ENCODE measurements at places on chromosomes 2 and 18.

DNA sequence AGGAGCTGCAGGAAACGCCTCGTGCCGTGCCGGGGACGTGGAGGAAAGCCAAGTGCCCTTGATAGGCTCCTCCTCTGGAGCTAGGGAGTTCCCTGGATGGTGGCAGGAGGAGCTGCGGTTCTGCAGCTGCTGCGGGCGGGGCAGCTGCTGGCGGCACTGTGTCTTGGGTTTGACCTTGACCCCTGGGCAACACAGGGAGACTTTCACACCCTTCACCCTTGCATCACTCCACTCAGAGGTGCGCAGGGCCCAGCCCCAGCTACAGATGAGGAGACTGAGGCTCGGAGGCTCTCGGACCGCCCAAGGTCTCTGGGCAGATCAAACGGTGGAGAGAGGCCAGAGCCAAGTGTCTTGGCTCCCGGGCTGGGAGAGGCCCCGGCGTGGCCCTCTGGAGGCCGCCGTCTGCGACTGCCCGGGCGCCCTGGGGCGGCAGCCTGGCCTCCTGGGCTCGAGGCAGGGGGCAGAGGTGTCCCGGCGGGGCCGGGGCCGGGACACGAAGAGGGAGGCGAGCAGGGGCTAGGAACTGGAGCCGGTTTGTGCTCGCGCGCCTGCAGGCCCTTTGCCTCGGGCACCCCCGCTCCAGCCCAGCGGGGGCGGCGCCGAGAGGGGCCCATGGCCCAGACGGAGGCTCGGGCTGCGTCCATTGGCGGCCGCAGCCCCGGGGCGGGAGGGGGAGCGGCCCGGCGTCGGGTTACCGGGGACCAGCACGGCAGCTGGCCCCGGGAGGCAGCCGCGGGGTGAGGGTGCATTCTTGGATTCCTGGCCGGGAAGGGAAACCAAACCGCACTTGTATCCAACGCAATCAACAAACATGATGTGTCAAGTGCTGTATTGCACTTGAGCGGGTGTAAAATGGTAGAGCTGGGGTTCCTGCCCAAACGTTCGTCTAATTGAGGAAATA lies 129.6 kb upstream of the SLC1A4 start:
- DNase-seq, result no peak

DNA sequence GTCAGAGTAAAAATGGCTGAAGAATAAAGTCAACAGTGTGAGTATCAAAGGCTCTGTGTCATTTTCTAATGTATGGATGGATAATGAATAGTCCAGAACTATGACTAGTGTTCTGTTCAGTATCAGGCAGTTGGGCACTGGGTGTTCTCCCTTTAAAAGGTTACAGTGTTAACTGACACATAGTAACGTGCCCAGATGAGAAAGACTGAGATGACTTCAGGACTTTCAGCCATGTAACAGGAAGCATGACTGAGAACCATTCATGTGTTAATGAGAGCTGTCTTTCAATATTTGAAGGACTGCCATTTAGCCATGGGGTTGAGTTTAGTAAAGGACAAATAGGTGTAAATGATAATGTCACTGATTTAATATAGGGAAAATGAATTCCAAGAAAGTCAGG lies 187.1 kb downstream of the GULP1 start:
- DNase-seq, result no peak

DNA sequence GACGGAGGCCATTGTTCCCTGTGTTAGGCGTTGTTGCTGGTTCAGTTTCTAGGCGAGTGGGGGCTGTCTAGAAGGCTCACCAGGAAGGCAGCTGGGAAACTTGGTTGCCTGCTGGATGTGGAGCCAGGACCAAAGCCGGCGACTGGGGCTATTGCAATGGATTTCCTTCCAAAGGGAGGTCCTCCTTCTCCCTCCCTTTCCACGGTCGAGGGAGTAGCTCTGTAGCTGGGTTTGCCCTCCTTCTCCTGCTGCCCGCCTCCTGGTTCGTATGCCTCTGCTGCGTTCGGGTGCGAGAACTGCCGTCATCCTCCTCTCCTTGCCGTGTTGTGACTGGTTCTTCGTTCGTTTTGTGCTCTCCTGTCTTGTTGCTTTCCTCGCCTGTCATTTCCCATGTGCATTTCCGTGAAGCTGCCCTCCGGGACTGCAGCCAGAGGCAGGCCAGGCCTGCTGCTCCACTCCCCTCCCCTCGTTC lies 203.4 kb downstream of the NEDD4L start:
- DNase-seq, result no peak

GRCh38 chr2:11602563-11603204 lies 67.3 kb downstream of the NTSR2 start:
- no peak for DNase-seq

DNA sequence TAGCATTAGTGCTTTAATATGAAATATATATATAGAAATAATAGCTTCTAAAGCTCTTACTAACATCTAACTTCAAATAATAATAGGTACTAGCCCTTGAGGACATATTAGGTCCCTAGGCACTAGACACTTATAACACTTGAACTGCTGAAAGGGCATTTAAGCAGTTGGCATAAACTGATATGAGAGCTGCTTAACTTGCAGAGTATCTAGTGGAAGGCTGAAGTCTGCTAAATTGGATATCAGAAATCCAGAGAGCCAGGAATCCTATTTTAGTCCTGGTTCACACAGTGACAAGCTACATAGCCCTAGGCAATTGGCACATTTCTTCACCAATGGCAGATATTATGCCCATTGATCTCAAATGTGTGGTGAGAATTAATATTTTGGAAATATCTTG lies 326.9 kb upstream of the UBE2E3 start:
- no peak for DNase-seq

DNA sequence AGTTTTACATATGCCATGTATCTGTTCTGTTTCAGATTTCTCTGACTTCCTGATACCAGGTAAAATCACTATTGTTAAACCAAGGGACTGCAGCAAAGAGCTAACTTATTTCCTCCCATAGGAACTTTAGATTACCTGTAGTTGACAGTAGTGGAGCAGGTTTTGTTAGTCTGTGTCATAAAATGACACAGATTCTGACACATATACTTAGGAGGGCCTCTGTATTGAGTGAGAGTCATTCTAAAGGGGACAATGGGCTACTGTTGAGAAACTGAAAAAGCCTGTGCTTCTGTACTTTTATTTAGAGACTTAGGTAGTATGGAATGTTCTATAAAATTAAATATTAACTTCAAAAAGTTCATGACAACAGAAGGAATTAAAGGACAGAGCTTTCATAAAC lies 48.2 kb downstream of the KCMF1 start:
- DNase-seq, result no peak

GRCh38 chr18:44051026-44051425 lies 629.7 kb upstream of the SETBP1 start:
- no peak for DNase-seq

GRCh38 chr2:239946864-239947728 lies 78.0 kb downstream of the NDUFA10 start:
- DNase-seq, result no peak

- no peak for DNase-seq
Observed at GRCh38 chr2:64587561-64587960, 63.4 kb downstream of the AFTPH start.

- DNase-seq, result no peak
Observed at GRCh38 chr2:238493880-238494572, 67.3 kb downstream of the ASB1 start.

- DNase-seq, result no peak
Observed at GRCh38 chr2:72623481-72623880, 202.4 kb downstream of the EXOC6B start.

- DNase-seq, result no peak
Observed at GRCh38 chr2:161170377-161170776, 10.1 kb downstream of the TANK start.

- DNase-seq, result no peak
Observed at GRCh38 chr2:37282746-37283145, 41.9 kb downstream of the PRKD3 start.

- DNase-seq, result no peak
Observed at GRCh38 chr18:35019933-35020332, 21.3 kb upstream of the MAPRE2 start.

DNA sequence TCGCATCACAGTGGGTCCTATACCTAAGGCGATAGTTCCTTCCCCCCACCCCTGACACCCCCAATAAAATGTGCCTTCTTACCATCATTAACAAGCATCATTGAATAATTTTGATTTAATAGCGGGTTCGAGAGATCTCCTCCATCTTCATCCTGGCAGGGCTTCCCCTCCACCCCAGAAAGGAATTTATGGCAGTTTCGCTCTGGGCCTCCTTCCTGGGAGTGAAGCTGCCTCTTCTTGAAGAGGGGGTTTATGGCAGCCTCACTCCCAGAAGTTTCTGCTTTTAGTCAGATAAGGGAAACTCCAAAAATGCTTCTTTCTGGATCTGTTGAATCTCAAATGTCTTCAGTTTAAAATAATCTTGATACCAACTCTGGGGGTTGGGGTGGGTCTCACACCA lies 45.7 kb downstream of the RRM2 start:
- DNase-seq, result no peak

GRCh38 chr2:96522304-96523203 lies 14.0 kb upstream of the ARID5A start:
- DNase-seq, result no peak

DNA sequence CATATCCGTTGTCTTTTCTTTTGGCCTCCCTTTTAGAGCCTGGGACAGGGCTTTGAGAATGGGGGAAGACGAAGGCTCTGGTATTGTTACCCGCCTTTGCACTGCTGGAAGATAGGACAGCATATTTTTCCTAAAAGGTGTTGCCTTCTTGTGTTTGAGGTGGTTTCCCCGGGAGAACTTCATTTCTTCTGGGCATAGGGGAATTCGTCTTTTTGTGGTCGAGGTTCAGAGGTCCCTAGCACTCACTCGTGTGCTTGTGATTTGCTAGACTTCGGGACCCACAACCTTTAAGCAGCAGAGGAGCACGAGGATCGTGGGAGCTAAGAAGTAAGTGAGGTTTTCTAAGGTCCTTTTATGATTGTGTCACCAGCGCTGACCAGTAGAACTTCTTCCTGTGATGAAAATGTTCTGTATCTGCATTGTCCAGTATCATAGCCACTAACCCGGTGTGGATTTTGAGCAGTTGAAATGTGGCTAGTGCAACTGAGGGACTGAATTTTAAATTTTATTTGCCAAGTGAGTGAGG lies 611 bp downstream of the ZNF512 start:
- no peak for DNase-seq

DNA sequence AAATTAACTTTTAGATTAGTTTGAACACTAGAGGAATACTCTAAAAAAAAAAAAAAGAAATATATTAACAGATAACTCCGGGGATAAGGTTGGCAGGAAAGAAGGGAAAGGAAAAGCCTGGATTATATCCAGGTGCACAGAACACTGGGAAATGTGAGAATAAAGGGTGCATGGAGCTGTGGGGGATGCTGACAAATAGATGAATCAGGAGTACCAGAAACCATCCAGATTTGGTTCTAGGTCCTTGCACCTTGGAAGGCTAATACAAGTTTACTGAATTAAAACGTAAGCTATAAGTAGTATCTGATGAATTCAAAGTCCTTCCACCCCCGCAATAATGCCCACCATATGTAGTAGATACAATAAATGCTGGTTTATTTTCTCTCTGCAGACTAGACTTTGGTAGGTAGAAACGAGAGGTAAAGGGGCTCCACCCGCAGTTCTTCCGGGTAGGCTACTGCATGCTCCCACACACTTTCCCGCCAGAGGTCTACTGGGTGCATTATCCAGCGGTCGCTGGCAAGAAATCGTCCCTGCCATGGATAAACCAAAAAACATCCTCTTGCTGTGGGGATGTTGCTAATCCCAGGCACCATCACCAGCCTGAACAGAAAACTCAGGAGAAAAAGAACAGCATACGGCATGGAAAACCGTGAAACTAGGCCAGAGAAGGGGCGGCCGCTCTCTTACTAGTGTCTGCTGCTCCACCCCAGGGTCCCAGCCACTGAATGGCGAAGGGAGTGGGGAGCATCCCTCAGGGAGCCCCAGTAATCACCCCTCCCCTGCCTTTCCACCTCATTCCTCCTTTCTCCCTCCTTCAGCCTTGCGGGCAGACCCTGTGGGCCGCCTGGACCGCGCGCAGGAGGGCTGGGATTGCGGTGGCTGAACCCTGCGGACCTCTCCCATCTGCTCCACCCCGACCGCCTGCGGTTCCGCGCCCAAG lies 1.5 kb downstream of the CNRIP1 start:
- DNase-seq, result no peak

DNA sequence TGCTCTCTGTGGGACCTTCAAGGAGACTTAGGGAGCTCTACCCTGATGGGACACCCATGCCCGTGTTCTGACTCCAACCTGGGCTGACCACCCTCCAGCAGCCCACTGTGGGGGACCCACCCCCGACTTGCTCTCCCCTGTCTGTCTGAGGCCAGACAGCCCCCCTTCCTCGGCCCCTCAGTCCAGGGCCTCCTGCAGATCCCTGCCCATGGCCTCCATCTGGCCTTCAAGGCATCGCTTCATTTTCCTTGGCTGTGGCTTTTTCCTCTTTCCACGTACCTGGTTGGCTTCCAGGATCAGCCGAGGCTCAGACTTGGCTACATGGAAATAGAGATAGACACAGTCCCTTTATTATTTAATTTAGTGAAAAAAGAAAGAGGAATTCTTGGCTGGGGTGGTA lies 290.0 kb downstream of the CYP26B1 start:
- no peak for DNase-seq

DNA sequence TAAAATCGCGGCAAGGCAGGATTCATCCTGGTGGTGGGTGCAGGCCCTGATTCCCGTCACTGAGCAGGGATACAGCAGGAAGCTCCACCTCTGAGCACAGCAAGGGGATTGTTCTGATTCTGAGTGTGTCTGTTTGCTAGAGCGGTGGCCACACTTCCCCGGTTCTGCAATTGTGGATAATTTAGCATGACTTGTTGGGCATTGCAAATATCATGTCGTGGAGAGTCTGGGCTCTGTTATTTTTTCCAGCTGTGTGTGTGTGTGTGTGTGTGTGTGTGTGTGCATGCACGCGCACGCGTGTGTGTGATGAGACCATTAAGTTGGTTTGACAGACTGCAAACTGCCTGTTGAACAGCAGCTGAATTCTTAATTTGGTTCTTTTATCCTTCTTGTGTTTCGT lies 4.1 kb upstream of the TMEM18 start:
- DNase-seq, result no peak

DNA sequence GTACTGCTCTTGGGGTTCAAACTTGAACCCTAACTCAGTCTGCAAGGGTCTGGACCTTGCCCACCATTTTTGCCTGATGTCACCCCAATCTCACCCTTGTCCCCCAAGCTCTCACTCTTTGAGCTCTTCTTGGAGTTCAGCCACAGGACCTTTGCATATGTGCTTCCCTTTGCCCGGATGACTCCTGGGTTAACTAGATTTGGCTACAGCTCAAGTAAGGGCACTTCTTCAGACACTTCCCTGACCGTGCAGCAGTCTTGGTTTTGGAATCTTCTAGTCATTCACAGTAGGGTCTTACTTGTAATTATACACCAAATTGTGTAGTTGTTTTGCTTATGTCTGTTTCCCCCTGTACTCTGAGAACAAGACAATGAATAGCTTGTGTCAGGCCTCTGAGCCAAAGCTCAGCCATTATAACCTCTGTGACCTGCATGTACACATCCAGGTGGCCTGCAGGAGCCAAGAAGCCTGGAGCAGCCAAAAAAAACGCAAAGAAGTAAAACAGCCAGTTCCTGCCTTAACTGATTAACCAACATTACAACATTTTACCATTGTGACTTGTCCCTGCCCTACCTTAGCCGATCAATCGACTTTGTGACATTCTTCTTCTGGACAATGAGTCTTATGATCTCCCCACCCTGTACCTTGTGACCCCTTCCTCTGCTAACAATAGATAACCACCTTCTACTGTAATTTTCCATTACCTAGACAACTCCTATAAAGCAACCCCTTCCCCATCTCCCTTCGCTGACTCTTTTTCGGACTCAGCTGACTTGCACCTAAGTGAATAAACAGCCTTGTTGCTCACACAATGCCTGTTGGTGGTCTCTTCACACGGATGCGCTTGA lies 1.0 kb upstream of the MOGAT1 start:
- DNase-seq, result no peak
